Activated CD4-positive, alpha-beta T cell treated with anti-CD3 and anti-CD28 coated beads for 36 hours (primary cell): ENCODE measurements at places on chromosomes 2 and 18.

DNA sequence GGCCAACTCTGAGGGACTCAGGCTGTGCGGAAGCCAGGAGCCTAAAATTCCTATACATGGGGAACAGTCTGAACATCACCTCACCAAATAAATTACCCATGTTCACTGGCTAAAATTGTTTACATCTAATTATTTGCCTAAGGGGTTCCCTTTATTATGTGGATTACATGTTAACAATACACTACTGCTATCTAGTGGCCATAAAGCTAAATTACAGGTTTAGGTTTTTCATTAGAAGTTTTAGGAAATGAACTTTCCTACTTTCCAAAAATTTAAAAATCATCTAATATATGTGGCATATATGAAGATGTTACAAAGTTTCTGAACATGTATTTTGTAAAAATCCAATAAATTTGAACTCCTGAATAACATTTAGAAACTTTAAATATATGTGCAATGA lies 40.3 kb downstream of the PLA2R1 start:
- H3K4me1 ChIP-seq = no peaks in the 10 kb centered on the region
- H3K4me3 ChIP-seq = no peak overlapping the region
- no peaks in the 10 kb centered on the region for H3K36me3 ChIP-seq
- no peak overlapping the region for H3K27ac ChIP-seq

- no peak overlapping the region for H3K4me3 ChIP-seq
- DNase-seq = peak; percentile 73
- no peaks in the 10 kb centered on the region for H3K36me3 ChIP-seq
- no peaks in the 10 kb centered on the region for H3K27me3 ChIP-seq
- peaks cover 24% of the 10 kb centered on the region for H3K4me1 ChIP-seq
These were observed 38.4 kb downstream of the SLC9A2 start for GRCh38 chr2:102657770-102658169.

GRCh38 chr18:35861367-35862118 lies 110.9 kb upstream of the RMP24 start:
- no peak overlapping the region for H3K4me3 ChIP-seq
- no peaks in the 10 kb centered on the region for H3K4me1 ChIP-seq
- no peaks in the 10 kb centered on the region for H3K36me3 ChIP-seq
- no peak overlapping the region for H3K27ac ChIP-seq
- DNase-seq = no peak
- peaks cover 6% of the 10 kb centered on the region for H3K27me3 ChIP-seq

GRCh38 chr18:47251289-47252120 lies at the start of gene SKOR2:
SKOR2 (minus strand) TSS chr18:47251660; CDS start chr18:47249183, 2,477 bp downstream.
- no peak within 1 kb of the TSS for H3K4me3 ChIP-seq
- H3K27me3 ChIP-seq = peaks cover 68% of the 10 kb centered on the region
- H3K4me1 ChIP-seq = peaks cover 10% of the 10 kb centered on the region
- no peak within 1 kb of the TSS for H3K27ac ChIP-seq

DNA sequence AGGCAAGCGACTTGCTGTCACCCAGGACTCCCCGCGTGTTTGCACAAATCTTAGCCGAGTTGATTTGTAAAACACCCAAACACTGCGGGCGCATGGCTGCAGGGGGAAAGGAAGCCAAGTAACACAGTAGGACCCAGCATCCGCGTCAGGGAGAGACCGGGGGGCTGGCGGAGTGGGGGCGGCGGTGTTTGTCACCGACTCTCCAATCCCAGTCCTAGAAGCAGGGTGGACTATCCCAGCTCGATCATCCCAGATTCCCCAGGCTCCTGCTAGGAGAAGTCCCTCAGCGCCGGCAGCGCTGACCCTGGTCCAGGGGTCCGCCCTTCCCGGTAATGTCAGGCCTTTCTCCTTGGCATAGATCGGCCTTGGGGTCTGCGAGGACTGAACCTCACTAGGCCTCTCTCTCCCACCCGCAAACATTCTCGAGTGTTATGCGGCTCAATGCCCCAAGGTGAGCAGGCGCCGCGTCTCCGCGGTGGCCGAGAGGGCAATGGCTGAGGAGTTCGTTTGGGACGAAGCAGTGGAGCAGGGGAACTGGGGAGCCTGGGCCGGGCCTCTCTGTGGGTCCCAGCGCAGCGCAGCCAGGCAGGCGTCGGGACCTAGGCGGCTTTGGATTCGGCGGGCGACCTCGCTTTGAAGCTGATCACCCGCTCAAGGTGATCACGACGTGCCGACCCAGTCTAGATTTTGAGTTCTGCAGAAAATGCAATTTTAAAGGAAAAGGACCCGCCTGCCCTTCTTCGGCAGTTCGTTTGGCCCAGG lies 1.5 kb upstream of the GDF7 start:
- no peaks in the 10 kb centered on the region for H3K36me3 ChIP-seq
- peak overlapping the region; percentile 36 for H3K4me3 ChIP-seq
- peaks cover 3% of the 10 kb centered on the region for H3K4me1 ChIP-seq
- peaks cover 58% of the 10 kb centered on the region for H3K27me3 ChIP-seq
- DNase-seq = no peak
